A549 treated with Mapracorat at 1 μM for 4 hours (cell line): ENCODE measurements at places on chromosomes 13 and 19. TPM values are rescaled to one million over a fixed set of nuclear protein-coding genes. Genes with fewer than 3 reads are reported as not detected.

FCAR gene
- total RNA-seq = not detected in 5 replicates

KLF1 gene
- total RNA-seq = 0.10 TPM in 1 of 5 replicates, not detected in the others

CFAP97D2 gene
- total RNA-seq = not detected in 5 replicates

RASL11A gene
- total RNA-seq = 3.6 to 6.6 TPM (median 4.5 TPM) in 5 replicates

C13orf42 gene
- total RNA-seq = not detected in 5 replicates

ELANE gene
- total RNA-seq = not detected in 5 replicates

GSX1 gene
- total RNA-seq = not detected in 5 replicates

VSIG10L gene
- total RNA-seq = 9.6 to 14.1 TPM (median 13.8 TPM) in 5 replicates

MUC16 gene
- 0.02 to 0.13 TPM (median 0.05 TPM) in 5 replicates for total RNA-seq

P2RY11 gene
- 4.8 to 12.3 TPM (median 7.9 TPM) in 5 replicates for total RNA-seq
